Motor neuron (in vitro differentiated cells): ENCODE measurements at places on chromosomes 4 and X.

DNA sequence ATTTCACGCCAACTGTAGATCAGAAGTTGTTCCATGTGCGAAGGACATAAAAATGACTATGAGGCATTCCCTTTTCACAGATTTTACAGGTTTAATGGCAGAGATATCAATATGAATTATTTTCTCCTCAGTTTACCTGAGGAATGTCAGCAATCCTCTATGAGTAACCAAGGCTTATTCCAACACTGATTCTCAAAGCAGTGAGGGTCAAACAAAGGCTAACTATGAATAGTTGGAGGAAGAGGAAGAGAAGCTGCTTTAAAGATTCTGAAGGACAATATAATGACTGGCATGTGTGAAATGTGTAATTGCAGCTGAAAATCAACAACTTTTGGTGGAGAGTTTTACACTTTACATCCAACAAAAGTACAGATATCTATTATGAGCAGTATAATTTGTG lies 29.1 kb downstream of the NAF1 start:
- no peak for ATAC-seq

- ATAC-seq = no peak
These were observed 72.0 kb downstream of the IL1RAPL1 start for GRCh38 chrX:28659269-28659668.

- ATAC-seq = no peak
These were observed 120.1 kb downstream of the MFAP3L start for GRCh38 chr4:169906104-169906503.

- no peak for ATAC-seq
These were observed 547.0 kb downstream of the STIM2 start for GRCh38 chr4:27407616-27408015.

- ATAC-seq = no peak
These were observed 501.0 kb downstream of the PPARGC1A start for GRCh38 chr4:23388699-23389395.

GRCh38 chr4:154916068-154916467 lies 135.0 kb downstream of the RBM46 start:
- ATAC-seq = no peak
